HAP-1 (cell line): ENCODE measurements at places on chromosomes 1 and 21.

DNA sequence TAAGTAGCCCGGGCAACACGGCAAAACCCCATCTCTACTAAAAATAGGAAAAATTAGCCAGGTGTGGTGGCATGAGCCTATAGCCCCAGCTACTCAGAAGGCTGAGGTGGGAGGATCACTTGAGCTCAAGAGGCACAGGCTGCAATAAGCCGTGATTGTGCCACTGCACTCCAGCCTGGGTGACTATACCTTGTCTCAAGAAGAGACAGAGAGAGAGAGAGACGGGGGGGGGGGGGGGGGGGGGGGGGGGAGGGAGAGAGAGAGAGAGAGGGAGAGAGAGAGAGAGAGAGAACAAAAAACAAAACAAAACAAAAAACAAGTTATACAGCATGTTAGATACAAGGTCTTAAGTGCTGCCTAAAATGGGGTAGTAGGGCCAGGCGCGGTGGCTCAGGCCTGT, 77.8 kb upstream of the ZNF281 start:
- DNase-seq: no peak

DNA sequence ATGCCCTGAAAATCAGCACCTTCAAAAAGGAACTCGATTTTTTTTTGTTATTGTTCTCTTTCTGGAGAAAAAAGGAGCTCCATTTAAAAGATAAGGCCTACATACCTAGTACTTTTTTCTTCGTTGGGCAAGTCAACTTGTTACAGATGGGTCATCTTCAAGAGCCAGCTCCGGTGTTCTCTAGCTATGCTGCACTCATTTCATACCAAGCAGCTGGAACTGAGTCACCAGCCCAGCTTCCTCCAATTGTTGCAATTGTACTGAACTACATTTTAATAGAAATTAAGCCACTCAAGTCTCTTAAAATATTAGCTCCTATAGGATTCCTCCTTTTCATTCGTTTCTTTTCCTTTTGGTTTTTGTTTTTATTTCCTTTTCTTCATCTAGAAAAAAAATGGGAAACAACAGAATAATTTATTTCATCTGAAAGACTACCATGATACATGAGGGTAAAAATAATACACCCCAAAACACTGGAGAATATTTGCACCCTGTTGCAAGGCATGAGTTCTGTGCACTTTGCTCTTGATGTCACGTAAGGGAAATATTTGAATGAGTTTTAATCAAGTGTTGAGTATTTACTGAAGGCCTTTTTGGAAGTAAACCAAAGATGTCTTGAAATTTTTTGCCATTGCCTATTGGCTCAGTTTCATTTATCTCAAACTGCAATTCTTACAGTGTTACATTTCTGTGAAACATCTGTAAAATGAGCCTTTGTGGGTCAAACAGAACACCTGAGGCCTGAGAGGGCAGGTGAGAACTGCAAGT, 60.5 kb downstream of the CLIC4 start:
- no peak for DNase-seq

DNA sequence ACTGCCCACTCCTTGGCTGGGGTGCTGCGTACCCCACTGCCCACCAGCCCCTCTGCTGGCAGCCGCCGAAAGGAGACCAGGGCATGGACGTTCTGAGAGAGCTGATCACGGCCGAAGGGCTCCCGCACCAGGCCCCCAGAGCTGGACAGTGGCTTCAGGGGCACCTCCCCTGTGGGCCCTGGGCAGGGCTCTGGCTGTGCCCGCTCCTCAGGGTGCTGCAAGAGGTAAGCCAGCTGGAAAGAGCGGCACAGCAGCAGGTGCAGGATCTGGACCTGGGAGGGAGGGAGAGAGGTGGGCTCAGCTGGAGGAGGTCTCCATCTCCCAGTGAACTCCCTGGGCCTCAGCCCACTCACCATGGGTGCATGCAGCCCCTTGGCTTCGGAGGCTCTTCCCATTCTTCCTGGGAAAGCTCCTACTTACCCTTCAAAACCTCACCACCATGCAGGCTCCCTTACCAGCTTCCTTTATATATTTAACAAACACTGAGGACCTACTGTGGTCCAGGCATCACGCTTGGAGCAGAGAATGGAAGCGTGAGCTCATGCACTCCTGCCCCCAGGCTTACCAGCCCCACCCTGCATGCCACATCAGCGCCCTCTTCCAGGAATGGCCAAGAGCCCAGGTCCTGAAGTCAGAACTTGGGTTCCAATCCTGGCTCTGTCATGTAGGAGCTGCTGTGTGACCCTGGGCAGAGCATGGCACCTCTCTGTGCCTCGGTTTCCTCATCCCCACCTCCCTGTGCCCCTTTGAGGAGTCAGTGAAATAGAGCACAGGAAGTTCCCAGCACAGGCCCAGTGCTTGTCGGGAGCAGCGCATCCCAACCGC, 6.8 kb upstream of the KIF17 start:
- DNase-seq: no peak

- DNase-seq: no peak
These were observed 49.3 kb downstream of the COL18A1 start for GRCh38 chr21:45454060-45454925.

DNA sequence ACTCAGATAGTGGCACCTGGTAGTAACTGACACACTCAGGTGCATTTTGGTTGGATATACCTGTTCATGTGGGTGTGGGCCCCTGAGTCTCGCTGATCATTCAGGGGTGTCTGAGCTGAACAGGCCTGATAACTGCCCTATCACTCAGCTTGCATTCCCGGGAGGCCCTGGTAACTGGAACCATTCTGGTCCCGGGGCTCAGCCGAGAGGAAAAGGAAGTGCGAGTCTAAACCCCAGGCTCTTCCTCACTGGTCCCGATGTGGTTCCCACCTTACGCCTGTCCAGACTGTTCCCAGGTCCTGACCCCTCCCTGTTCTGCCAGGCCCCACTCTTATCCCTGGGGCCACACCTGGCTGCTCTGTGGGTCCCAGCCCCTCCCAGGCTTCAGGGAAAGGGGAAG, 11.7 kb upstream of the CDK18 start:
- DNase-seq: no peak

DNA sequence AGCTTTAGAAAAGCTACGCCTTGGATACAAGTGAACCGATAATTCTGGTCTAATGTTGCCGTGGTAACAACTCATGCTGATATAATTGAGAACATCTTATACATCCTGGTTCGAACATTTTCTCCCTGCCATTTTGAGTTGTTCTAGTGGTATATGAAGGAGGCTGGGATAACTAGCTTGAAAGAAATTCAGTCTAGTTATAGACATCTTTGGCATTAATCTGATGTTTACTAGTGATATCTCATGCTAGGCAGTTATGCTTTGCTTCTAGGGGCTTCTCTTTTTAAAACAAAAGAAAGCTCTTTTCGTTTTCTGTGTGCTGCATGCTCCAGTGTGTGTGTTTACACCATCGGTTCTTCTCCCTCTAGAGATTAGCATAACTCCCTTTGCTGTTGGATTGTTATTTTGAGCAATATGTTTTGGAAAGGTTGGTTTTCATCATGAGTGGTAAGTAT, 20.5 kb downstream of the PRKACB start:
- no peak for DNase-seq

DNA sequence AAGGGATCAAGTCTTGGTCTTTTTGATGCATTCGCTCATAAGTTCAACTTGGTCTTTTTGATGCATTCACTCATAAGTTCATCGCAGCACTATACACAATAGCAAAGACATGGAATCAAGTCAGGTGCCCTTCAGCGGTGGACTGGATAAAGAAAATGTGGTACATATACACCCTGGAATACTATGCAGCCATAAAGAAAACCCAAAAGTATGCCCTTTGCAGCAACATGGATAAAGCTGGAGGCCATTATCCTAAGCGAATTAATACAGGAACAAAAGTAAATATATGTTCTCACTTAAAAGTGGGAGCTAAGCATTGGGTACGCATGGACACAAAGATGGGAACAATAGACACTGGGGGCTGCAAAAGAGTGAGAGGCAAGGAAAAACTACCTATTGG, 29.8 kb upstream of the FOXE3 start:
- no peak for DNase-seq

DNA sequence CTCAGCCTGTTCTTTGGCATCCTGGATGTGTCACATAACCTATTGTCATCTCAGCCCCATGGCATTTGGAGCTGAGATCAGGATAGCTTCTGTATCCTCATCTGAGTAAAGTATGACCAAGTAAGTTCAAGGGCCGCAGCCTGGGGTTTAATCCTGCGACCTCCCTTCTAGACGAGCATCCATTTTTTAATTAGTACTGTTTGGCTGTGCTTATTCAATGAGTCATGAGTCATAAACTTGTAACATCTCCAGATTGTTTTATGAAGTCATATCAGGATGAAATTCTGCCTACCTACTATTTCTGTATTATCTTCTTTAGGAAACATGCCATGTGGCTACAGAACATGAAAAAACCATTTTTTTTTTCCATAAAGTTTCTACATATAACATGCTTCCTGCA, 119.1 kb downstream of the ERG start:
- DNase-seq: no peak

- DNase-seq: no peak
These were observed 99.6 kb downstream of the CENPF start for GRCh38 chr1:214702556-214702955.

DNA sequence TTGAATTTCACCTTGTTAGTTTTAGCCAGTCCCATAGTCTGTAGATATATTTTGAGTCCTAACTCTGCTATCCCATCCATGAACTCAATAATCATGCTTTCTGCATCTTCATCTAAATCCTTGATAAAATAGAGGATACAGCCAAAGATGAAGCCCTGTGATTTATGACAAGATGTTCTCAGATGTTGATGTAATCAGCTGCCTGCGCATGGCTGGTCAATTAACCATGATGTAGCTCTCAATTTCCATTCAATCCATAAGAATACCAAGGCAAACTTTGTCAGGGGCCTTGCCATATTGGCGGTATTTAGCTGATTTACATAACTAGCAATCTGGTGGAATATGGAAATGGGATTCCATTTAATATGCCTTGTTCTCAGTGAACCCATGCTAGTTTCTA, 183.2 kb downstream of the TNR start:
- no peak for DNase-seq

- DNase-seq: no peak
These were observed 83.2 kb upstream of the PPM1J start for GRCh38 chr1:112798292-112798691.

GRCh38 chr1:24566236-24566867, 10.5 kb downstream of the NCMAP start:
- no peak for DNase-seq

- peak; percentile 64 for DNase-seq
These were observed 26.6 kb upstream of the HPDL start for GRCh38 chr1:45299981-45300668.

DNA sequence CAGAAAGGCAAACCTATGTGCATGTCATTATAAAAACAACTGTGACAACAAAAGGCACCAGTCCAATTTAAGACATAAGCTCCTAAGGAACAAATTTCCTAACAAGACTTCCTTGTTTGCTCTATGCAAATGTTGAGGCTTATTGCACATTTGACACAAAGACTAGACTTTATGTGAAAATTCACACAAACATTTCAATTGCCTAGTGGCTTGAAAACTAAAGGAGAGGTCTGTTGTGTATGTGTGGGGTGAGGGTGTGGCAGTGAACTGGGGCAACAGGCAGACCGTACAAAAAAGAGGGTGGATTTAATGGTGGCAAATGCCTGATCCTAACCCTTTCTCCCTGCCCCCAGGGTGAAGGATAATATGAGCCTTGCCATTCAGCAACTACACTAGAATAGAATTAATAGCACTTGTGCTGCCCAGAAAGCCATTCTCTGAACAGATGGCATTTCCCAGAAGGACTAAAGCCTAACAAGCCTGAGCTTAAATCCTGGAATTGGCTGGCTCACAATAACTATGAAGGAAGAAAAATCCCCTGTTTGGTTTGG, 73.9 kb downstream of the GLUL start:
- peak; percentile 28 for DNase-seq

DNA sequence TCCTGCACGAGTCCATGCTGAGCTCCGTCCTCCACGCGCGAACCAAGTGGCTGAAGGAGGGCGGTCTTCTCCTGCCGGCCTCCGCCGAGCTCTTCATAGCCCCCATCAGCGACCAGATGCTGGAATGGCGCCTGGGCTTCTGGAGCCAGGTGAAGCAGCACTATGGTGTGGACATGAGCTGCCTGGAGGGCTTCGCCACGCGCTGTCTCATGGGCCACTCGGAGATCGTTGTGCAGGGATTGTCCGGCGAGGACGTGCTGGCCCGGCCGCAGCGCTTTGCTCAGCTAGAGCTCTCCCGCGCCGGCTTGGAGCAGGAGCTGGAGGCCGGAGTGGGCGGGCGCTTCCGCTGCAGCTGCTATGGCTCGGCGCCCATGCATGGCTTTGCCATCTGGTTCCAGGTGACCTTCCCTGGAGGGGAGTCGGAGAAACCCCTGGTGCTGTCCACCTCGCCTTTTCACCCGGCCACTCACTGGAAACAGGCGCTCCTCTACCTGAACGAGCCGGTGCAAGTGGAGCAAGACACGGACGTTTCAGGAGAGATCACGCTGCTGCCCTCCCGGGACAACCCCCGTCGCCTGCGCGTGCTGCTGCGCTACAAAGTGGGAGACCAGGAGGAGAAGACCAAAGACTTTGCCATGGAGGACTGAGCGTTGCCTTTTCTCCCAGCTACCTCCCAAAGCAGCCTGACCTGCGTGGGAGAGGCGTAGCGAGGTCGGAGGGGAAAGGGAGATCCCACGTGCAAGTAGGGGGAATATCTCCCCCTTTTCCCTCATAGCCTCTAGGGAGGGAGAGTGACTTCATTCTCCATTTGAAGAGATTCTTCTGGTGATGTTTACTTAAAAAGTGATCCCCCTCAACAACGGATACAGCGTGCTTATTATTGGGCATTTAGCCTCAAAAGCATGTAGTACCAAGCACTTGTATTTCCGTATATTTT, 991 bp downstream of the PRMT6 start:
- peak; percentile 72 for DNase-seq
